ENCODE measurements at places on chromosomes 5 and 9.

GRCh38 chr5:143217065-143217803 is 186.3 kb downstream of the NR3C1 start:
- DNase-seq, result no peak

- no peak for DNase-seq
These were observed 252.9 kb upstream of the SLC24A2 start for GRCh38 chr9:20041697-20042081.

GRCh38 chr5:138330813-138331448 is 673 bp downstream of the CDC25C start:
- no peak for DNase-seq

DNA sequence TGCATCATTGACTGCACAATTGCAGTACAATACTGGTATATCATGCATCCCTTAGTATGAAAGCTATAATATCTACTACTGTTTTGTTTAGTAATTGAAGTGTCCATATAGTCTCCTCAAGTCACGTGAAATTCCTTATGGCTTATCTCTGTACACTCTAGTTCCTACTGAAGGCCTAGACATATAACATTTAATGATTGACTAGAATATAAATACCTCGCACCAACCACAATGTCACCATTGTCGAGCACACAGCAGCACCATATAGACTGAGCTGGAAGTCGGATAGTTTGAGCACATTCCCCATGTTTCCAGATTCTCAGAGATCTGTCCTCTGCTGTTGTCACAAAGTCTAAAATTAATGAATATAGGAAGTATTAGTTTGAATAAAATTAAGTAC is 21.4 kb downstream of the PLAA start:
- DNase-seq, result no peak

- DNase-seq, result no peak
These were observed 66.7 kb downstream of the DAB2IP start for GRCh38 chr9:121718084-121718483.

GRCh38 chr9:135533674-135534073 is 12.3 kb upstream of the OBP2A start:
- no peak for DNase-seq

DNA sequence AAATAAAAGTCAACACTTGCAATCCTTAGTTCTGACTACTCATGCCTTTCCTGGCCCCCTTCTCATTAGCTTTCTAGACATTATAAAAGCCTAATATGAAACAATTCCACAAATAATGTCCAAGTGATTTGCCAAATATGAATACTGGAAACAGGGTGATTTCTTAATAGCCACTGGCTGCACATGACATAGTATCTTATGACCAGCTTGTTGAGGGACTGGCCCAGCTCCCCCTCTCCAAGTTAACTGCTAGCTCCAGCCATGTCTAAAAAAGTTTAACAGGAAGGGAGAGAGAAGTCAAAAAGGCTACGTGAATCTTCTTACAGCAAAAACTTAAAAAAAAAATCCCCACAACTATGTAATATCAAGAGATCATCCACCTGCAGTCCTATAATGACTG is 1.5 kb downstream of the CERT1 start:
- DNase-seq, result no peak

GRCh38 chr5:116951219-116951618 is 376.6 kb upstream of the SEMA6A start:
- DNase-seq, result no peak

- no peak for DNase-seq
These were observed 112.1 kb upstream of the IL6ST start for GRCh38 chr5:56106837-56107236.

DNA sequence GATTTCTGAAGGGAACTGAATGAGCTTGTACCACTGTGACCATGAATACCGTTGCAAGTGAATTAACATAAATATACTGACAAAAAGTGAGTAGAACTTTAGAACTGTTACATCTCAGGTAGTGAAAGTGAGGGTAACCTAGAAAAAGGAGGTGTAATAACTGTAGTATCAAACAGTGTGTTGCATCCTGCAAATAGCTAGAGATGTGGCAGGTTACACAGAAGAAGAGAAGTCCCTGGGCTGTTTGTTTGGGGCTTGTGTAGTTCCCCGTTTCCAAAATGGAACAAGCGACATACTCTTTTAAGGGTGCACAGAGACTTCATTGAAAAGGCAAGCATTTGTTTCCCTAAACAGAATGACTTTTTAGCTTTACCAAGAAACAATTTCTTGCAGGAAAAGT is 214.8 kb downstream of the NR3C1 start:
- DNase-seq, result no peak

DNA sequence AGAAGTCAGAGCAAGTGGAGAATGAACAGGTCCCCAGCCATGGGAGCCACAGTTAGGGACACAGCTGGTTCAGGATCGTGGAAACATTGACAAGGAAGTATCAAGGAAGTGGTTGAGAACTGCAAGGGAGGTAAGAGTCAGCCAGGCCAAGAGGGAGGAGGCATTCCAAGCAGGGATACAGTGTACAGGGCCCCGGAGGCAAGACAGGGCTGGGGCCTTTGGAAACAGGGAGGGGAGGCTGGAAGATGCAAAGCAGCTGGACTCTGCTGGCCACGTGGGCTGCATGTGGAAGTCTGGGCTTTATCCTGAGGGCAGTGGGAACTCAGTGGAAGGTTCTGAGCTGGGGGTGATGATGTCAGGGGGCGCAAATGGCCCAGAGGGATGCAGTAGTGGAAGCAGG is 14.2 kb downstream of the CCDC180 start:
- no peak for DNase-seq

DNA sequence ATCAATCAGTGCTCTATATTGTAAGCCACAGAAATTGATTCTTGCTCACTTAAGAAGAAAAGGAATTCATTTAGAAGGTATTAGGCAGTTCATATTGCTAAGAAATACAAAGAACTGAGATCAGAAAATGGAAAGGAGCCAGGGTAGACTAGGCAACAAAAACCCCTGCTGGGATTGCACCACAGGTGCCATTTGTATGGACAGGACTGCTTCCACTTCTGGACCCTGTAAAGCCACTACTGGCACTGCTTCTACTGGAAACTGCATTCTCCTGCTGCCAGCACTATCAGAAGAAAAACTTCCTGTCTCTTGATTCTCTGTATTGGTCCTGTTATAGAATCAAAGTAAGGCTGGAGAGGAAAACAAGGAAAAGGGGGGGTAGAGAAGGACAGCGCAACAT is 45.9 kb downstream of the CERT1 start:
- DNase-seq, result no peak

DNA sequence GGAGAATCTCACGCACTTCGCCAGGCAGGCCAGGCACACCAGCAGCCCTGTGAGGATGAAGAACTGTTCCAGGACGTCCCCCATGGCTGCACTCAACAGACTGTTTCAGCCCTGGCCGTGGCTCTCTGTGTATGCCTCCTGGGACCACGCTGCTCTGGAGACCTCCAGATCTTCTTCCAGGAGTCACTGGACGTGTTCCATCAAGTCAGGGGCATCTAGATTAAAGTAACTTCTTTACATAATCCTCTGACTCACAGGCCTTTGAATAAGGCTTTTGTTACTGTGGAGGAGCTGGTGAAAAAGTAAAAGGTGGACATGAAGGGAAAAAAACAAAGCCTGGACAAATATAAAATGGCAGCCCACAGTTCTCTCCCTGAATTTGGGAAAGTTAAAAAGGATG is at the start of gene HSD17B3:
Gene HSD17B3, minus strand, starts transcription at position 156 of the 400 bp plus-strand sequence. Its CDS starts 72 bp downstream, at position 84.
- DNase-seq, result no peak

DNA sequence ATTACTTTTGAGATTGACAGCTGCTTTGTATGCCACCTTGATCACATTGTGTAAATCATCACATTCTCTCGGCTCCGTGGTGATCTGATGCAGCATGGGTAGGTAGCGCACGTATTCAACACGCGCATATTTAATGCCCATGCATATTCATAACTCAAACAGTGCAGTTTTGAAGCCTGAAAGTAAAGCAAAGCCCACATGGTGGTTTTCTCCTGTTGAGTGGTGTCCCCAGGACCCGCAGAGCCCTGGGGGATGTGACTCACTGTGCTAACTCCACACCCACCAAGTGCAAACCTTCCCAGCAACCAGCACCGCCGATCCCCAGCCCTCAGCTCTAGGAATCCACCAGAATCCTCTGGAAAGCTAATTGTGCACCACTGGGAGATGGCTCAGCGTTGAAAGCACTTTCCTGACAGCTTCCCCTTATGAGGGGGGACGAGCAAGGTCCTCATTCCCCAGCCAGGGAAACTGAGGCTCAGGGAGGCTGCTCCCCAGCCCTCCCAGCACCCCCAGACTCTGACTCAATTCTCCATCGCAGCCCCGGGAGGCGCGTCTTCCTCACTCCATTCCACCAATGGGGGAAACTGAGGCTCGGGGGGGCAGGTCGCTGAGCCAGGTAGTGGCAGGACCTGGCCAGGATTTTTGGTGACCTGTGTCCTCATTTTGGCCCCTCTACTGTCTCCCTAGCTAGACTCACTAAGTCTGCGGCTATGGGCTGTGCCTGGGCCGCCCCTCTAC is 46.4 kb downstream of the SARDH start:
- DNase-seq, result no peak

DNA sequence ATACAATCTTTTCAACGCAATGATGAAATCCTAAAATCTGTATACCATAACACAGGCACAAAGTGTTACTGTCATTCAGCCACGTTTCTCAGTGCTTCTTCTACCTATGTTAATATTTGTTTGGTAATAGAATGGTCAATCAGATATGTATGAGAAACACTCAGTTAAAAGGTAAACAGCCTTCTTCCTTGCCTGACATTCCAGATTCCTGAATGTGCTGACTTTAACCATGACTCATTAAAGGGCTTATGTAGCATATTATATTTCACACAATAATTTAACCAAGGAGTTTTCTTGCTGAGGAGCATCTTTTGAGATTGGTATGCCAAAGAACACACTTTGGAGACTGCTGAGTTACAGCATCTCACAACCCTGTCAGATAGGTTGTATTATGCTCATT is 187.6 kb downstream of the CETN3 start:
- DNase-seq, result no peak

- DNase-seq, result no peak
These were observed 20.0 kb upstream of the PITX1 start for GRCh38 chr5:135053989-135054388.

DNA sequence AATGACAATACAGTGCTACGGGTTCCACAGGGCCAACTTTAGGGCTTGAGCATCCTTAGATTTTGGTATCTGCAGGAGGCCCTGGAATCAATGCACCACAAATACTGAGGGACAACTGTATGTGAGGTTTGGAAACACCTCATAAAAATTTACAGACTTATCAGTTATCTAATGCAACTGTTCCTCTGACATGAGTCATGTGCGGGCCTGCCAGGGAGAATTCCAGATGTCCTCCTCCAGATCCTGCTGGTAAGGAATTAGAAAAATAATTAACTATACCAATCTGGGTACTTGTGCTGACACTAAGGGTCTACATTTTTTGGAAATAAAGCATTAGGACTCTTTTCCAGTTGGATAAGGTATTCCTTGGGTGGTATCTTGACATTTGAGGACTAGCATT is 333.3 kb downstream of the ARRDC3 start:
- DNase-seq, result no peak

- DNase-seq, result no peak
These were observed 229.2 kb downstream of the SPOCK1 start for GRCh38 chr5:137269946-137270345.

- peak; percentile 29 for DNase-seq
These were observed 485 bp downstream of the TGFBR1 start for GRCh38 chr9:99105152-99106043.

DNA sequence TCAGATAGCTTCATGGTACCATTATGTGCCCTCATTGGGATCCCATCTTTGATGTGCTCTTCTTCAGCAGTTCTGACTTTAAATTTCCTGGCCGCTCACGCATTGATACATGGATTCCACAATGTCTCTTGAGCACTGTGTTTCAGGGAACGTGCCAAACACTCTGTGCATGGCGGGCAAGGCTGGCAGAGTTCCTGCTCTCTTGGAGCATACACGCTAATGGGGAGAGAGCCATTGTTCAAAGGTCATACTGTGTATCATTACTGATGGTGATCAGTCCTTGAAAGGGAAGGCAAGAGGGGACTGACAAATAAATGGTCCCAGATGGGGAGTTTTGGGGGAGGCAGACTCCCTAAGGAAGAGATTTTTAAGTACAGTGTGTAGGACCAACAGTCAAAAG is 52.3 kb downstream of the AMBP start:
- no peak for DNase-seq

- DNase-seq, result no peak
These were observed 400.0 kb downstream of the CTNND2 start for GRCh38 chr5:11504065-11504885.

DNA sequence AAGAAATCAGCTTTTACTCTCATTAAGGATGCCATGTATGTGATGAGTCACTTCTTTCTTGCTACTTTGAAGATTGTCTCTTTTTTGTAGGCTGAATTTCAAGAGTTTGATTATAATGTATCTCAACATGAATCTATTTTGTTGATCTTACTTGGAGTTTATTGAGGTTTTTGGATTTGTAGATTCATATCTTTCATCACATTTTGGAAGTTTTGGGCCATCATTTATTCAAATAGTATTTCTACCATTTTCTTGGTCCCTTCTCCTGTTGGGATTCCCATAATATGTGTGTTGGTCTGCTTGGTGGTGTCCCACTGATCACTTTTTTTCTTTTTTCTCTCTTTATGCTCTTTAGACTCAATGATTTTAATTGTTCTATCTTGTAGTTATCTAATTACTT is 116.3 kb downstream of the CNTLN start:
- DNase-seq, result no peak

DNA sequence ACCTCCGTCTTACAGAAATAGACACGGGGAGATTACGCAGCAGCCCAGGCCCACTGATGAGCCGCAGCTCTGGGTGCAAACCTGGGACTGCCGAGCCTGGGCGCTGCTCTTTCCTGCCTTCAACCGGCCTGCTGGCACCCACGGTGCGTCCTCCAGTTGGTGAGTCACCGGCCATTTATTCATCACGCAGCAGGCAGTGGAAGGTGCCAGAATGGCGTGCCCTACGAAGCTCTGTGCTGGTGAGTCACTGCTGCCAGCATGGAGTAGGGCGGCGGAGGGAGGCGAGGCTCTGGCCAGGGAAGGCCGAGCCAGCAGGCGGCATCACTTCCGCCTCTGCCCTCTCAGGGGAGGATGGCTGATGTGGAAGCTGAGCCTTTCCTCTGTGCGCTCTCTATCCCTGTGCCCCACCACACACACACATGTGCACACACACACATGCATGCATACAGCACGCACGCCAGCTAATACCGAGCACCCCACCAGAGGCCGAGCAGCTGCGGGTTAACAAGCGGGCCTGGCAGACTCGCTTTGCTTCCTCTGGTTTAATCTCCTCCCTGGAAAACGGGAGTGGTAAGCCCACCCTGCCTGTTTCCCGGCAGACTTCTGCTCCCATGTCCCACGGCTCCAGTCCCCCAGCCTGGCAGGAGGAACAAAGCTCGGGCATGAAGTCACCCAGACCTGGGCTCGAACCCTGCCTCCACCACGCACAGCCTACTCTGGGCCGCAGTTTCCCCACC is 39.2 kb downstream of the OLFM1 start:
- no peak for DNase-seq

- DNase-seq, result no peak
These were observed 13.7 kb downstream of the DOCK2 start for GRCh38 chr5:169650701-169651331.

GRCh38 chr5:125038477-125038876 is 292.0 kb upstream of the ZNF608 start:
- DNase-seq, result no peak

- DNase-seq, result no peak
These were observed 11.1 kb downstream of the FGF1 start for GRCh38 chr5:142674531-142675469.

GRCh38 chr5:126369083-126369482 is 54.1 kb upstream of the GRAMD2B start:
- DNase-seq, result no peak

GRCh38 chr9:17994695-17995425 is 416.0 kb downstream of the SH3GL2 start:
- no peak for DNase-seq

Data from activated CD4-positive, alpha-beta T cell treated with anti-CD3 and anti-CD28 coated beads for 4 hours (primary cell).